ENCODE measurements at places on chromosomes 12 and 14.
A peak's percentile ranks its signal among the peaks of the same experiment; 100 is the strongest.

DNA sequence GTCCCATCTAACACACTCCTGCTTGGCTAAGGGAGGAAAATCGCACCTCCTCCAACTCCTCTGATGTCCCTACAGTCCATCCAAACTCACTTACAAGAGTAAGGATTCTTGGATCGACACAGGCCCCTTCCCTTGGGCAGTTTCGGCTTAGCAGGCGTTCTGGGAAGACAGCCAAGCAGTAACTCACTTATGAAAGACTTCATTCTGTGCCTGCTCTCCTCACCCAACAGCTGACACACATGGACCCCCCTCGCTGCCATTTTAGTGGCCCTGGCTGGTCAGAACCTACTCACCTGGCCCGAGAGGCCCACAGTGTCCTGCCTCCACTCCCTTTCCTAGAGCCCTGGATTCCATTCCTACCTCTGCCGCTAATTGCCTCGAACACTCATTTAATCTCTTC, 52.3 kb upstream of the BCL2L14 start:
- DNase-seq, result no peak

GRCh38 chr12:96136161-96136560, 58.0 kb upstream of the ELK3 start:
- no peak for DNase-seq

DNA sequence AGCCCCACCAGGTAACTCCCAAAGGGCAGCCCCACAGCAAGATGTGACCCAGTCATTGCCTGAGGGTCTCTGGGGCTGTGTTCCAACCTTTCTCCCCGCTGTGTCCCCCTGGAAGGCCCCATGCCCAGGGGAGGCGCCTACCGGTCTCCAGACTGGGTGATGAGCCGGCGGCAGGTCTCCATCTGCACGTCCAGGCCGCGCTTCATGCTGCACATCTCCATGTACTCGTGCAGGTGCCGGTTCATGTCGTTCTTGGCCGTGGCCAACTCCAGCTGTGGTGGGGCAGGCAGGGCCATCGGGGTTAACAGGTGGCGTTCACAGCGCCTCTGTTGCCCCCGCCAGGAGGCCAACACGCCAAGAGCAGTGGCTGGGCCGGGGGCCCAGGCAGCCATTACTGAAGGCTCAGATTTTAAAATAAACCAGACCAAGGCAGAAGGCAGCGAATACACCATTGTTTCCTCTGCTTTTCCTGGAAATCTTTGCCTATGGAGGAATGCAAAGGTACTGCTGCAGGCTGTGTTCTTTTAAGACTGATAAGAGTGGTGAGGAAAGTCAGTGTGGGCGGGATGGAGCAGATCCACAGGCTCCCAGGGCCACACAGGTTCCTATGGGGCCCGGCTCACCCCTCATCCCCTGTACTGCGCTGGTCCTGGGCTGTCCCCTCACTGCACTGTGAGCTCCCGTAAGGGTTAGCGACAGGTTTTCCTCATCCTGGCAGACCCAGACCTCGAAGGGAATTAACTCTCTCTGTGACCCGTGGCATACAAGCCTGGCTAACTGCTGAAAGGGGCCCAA, 7.3 kb downstream of the GAPDH start:
- no peak for DNase-seq

DNA sequence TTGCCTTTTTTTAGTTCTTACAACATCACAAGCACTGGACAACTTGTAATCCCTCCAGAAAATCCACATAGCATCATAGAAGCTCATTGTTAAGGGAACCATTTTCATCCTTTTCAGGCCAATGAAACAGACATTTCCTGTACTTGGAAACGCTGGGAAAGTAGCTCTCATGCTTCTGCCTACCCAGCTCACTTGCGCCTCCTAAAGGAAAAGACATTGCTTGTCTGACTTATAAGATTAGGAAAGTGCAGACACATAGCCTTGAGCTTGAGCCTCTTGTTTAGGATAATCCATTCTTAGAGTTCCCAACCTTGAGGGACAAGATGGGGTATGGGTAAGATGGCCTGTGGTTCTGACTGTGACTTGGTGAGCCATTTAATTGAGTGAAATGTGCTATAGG, 589.5 kb downstream of the NOVA1 start:
- peak; percentile 1 for DNase-seq

DNA sequence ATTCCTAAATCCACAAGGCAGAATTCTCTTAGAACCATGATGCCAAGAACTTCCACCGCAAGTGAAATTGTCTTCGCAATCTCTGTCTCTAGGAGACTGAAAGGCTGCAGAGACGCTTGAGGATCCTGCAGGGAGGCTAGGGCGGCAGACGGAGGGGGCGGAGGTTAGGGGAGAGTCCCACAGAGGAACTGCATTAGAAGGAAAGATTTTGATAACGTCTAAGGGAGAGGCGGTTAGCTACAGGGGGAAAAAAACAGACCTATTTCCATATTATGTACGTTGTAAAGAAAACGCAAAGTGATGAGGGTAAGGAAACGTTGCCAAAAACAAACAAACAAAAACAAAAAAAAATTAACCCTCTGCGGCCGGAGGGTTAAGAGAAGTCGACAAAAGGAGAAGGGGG, 595 bp downstream of the KLHL28 start:
- peak; percentile 84 for DNase-seq

- peak; percentile 65 for DNase-seq
These were observed 6.8 kb upstream of the DYNC1H1 start for GRCh38 chr14:101957406-101958234.

GRCh38 chr12:65508276-65509035, 230.0 kb downstream of the MSRB3 start:
- DNase-seq, result no peak

- DNase-seq, result no peak
These were observed 28.2 kb downstream of the EEA1 start for GRCh38 chr12:92900941-92901340.

DNA sequence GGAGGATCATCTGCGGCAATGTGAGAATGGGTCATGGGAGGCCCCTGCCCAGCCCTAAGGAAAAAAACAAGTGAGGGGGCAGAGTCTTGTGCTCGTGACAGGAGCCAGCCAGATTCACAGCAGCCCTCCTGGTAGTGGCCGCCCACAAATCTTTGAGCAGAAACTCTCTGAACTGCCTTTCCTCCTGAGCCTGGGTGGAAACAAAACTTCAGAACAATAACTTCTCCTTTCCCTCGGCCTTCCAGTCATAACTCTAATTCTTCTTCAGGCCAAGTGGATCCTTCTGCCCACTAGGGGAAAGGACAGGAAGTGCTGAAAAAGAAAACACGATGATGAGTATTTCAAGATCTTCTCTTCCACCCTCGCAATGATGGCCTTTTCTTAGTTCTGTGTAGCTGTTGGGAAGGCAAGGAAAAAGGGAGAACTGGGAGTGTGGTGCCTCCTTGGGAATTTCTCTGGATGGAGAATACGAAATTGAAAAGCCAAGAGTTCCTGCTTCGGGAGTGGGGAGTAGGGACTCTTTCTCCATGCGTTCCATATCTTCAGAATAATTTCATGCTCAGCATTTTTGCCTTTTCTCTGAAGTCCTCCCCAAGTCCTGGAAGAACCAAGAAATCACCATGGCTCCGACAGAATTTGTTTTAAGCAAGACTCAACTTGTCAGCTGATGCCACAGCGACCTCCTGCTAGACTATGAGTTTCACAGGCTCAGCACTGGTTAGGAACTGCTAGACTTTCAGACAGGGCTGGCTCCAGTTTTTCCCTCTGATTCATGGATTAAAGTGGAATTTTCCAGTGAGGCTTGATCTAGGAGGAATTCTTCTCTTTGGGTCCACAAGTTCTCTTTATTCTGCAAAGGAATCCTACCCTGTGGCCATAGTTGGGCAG, 188.9 kb downstream of the CAND1 start:
- DNase-seq, result no peak

DNA sequence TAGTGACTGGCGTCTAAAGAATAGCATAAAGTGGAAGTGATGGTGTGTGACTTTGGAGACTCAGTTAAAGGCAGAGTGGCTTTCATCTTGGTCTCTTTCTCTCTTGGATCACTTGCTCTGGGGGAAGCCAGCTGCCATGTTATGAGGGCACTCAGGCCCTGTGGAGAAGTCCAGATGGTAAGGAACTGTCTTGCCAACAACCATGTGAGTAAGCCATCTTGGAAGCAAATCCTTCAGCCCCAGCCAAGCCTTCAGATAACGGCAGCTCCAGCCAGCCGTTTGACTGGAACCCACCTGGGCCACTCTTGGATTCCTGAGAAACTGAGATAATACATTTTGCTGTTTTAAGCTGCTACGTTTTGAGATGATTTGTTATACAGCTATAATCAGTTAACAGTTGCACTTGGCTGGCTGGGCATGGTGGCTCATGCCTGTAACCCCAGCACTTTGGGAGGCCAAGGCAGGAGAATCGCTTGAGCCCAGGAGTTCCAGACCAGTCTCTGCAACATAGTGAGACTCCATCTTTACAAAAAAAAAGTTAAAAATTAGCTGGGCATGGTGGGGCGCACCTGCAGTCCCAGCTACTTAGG, 7.7 kb upstream of the LRRC23 start:
- no peak for DNase-seq

GRCh38 chr14:55254581-55254980, 16.6 kb upstream of the FBXO34 start:
- DNase-seq, result no peak

DNA sequence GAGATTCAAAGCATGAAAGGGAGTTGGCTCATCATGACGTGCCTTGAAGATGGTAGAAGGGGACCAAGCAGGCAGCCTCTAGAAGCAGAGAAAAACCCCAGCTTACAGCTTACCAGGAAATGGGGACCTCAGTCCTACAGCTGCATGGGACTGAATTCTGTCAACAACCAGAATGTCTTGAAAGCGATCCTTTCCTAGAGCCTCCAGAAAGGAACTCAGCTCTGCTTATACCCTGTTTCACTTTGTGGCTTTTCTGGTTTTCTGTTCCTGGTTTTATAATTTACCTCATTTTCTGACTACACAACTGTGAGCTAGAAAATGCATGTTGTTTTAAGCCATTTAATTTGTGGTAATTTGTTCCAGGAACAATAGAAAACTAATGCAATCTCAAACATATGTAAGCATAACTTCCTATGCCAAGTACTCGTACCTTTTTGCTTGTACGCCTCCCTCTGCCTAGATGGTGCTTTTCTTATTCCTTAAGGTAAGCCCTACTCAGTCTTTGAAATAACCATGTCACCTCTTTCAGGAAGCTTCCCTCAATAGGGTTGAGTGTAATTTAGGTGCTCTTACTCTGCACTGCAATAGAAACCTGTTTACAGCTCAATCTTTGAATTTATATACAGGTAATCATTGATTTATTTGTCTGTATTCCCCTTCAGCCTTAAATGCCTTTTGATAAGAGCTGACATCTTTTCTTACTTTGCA, 348.8 kb downstream of the TMEM117 start:
- no peak for DNase-seq

- DNase-seq, result no peak
These were observed 44.4 kb downstream of the UBE3B start for GRCh38 chr12:109521831-109522230.

All from erythroblast (primary cell).